ENCODE measurements at places on chromosomes 5 and 9. TPM values are rescaled to one million over a fixed set of nuclear protein-coding genes. Genes with fewer than 3 reads are reported as not detected.

Gene EFNA5
- total RNA-seq: not detected

Gene NADK2
- 30.5 TPM for total RNA-seq

Gene MAP1B
- total RNA-seq: 0.27 TPM

Gene CLIC3
- not detected for total RNA-seq

Gene CA9
- 2.7 TPM for total RNA-seq

Gene ACTBL2
- total RNA-seq: not detected

Gene DOLPP1
- 17.7 TPM for total RNA-seq

Gene SPINK6
- total RNA-seq: not detected

Gene PCDHA4
- total RNA-seq: not detected

Gene HTR1A
- total RNA-seq: not detected

Gene CXXC5
- 2.0 TPM for total RNA-seq

Gene GDA
- total RNA-seq: not detected

Gene SLC27A6
- not detected for total RNA-seq

Gene SHISAL2B
- not detected for total RNA-seq
